ENCODE measurements at places on chromosomes 1 and 21.

- DNase-seq: no peak
These were observed 164.0 kb downstream of the NEK7 start for GRCh38 chr1:198320759-198321158.

- no peak for DNase-seq
These were observed 40.3 kb downstream of the GPATCH2 start for GRCh38 chr1:217590598-217590997.

- no peak for DNase-seq
These were observed 19.2 kb downstream of the CAPZB start for GRCh38 chr1:19466112-19466561.

DNA sequence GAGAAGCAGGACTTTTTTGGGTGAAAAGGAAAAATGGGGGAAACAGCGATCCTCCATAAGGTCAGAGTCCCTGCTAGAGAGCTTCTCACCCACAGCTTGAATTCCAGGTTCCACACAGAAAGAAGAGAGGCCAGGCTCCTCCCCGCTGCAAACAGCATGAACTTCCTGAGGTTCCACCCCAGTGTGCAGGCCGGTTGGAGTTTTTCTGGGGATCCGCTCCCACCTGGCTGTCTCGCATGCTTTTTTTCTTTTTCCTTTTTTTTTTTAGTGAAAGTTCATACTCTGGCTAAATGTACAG lies 595.1 kb upstream of the ZP4 start:
- no peak for DNase-seq

GRCh38 chr1:205351984-205352713 lies 4.6 kb downstream of the KLHDC8A start:
- DNase-seq: no peak

- DNase-seq: no peak
These were observed 479 bp downstream of the RGS16 start for GRCh38 chr1:182603646-182604174.

- peak; percentile 56 for DNase-seq
These were observed 10.8 kb downstream of the MINDY1 start for GRCh38 chr1:150995896-150996295.

GRCh38 chr1:165423136-165423535 lies 21.8 kb downstream of the RXRG start:
- DNase-seq: no peak

- DNase-seq: peak; percentile 37
These were observed 76.3 kb downstream of the ADARB1 start for GRCh38 chr21:45150638-45151131.

DNA sequence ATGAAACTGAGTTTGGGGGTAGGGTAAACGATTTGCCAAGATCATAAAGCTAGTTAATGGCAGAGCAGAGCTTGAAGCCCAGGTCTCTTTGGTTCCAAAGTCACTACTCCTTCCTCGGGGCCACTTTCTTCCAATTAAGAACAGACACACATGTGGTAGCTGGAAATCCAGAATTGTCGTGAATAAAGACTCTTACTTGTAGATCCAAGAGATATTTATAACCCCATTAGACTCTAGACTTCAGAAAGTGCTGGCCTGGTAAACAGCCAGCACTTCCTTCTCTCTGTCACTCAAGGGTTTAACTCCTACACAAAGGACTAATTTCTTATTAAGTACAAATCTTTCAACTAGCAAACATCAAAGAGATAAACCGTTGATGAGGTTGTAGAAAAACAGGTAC lies 2.7 kb downstream of the FAM163A start:
- no peak for DNase-seq

- no peak for DNase-seq
These were observed 112.5 kb upstream of the KCNK2 start for GRCh38 chr1:214970016-214970415.

- DNase-seq: peak; percentile 61
These were observed 618 bp downstream of the HNRNPR start for GRCh38 chr1:23343221-23344110.

- no peak for DNase-seq
These were observed 49.4 kb downstream of the ILDR2 start for GRCh38 chr1:166925810-166926478.

DNA sequence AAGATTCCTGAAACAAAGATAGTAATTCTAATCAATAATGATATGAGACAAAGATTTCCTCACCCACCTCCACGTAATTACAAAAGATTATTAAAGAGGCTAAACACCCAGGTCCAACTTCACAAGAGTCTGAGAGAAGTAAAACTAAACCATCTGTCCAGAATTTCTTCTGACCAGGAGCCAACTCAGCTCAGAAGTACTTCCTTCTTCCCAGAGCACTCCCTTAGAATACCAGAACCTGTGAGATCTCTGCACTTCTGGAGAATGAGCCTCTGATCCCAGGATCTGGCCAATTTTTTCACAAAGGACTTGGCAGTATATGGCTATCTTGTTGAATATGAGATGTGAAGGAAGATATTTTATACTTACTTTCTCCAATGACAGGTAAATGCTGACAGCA lies 120.6 kb upstream of the PALMD start:
- DNase-seq: no peak

- peak; percentile 52 for DNase-seq
These were observed 1.8 kb downstream of the ARPC5 start for GRCh38 chr1:183633676-183634343.

- no peak for DNase-seq
These were observed 4.9 kb downstream of the CROCC start for GRCh38 chr1:16926491-16927073.

GRCh38 chr1:221698579-221699349 lies 43.1 kb downstream of the DUSP10 start:
- no peak for DNase-seq

GRCh38 chr1:94608142-94608851 lies 66.7 kb upstream of the F3 start:
- no peak for DNase-seq

GRCh38 chr1:195516036-195516435 lies 1092.2 kb downstream of the KCNT2 start:
- DNase-seq: no peak

DNA sequence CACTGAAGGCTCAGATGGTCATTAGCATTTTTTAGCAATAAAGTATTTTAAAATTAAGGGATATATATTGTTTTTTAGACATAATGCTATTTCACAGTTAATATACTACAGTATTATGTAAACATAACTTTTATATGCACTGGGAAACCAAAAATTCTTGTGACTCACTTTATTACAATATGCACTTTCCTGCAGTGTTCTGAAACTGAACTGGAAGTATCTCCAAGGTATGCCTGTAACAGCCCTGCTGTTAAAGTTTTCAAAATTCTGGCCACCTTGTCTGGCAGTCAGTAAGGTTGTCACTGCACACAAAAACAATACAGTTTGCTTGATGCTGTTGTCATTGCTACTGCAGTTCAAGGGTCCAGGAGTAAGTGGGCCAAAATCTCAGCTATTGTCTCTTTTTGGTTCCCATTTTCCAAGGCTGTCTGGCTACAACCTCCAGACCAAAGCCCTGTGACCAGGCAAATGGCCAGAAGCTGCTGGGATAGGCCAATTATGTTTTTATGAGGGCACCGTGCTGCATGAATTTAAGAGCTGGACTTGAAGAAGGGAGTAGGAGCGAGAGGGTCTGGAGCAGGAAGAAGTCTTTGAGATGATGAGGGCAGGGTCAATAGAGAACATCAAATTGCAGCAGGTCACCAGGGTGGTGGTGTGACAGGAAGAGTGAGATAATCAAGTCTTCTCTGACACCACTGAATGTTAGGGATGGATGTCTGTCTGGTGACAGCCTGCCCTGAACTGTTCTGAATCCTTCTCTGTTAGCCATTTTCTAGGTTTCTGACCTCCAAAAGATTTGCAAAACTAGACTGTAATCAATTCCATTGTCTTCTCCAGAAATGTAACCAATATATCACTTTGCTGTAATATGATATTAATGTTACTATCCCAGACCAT lies 82.3 kb upstream of the CACHD1 start:
- DNase-seq: no peak

- no peak for DNase-seq
These were observed 201.7 kb downstream of the TM2D1 start for GRCh38 chr1:61523229-61523628.

DNA sequence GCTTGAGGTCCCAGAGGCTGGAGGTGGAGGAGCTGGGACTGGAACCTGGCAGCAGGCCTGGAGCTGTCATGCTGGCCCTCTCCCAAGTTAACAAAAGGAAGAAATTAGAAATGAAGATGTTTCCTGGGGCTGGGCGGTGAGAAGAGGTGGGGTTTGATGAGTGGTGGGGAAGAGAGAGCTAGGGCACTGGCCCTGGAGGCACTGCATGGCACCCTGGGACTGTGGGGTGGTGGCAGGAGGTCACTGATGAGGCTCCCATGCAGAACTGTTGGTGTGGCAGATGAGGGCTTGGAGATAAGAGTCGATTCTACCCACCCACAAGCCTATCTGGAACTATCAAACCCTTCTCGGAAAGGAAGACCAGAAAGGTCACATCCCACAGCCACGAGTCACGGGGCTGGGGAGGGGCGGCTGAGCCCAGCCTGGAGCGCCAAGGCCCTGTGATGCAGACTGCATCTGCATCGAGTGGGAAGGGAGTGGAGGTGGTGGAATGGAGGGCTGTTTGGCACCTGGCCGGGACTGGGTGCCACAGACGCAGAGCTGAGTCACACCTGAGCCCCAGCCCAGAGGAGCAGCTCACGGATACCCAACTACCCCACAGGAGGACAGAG lies 29.4 kb downstream of the MRPL37 start:
- peak; percentile 66 for DNase-seq

DNA sequence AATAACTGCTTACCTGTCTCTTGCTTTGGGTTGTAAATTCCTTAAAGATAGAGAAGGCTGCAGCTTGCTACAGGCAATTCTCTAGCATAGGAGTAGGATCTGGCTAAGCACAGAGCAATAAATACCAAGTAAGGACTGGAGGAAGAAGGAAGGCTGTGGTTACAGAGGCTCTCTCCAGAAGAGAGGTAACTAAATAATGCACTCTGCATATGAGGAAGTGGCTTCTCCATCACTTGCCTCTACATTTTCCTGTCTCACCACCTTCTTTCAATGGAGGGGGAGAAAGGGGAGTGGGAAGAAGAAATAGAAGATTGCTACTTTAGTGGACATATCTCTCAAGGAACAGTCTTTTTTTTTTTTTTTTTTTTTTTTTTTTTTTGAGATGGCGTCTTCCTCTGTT lies 60.9 kb upstream of the LAX1 start:
- no peak for DNase-seq

DNA sequence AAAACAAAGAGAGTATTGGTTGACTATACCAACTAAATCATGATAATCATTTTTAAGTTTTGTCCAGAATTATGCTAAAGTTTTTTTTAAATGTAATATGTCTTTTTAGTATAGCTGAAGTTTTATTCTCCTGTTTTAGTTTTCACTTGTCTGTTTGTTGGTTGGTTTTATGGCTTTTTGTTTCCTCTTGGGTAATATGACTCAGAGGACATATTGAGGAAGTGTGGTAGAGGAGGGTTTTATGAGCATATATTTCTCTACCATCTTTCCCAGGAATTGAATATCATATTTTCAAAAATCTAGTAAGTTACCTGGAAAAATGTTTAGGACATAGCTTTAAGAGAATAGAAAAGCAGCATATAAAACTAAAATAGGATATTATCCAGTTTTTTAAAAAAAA lies 68.6 kb upstream of the MCOLN3 start:
- no peak for DNase-seq

DNA sequence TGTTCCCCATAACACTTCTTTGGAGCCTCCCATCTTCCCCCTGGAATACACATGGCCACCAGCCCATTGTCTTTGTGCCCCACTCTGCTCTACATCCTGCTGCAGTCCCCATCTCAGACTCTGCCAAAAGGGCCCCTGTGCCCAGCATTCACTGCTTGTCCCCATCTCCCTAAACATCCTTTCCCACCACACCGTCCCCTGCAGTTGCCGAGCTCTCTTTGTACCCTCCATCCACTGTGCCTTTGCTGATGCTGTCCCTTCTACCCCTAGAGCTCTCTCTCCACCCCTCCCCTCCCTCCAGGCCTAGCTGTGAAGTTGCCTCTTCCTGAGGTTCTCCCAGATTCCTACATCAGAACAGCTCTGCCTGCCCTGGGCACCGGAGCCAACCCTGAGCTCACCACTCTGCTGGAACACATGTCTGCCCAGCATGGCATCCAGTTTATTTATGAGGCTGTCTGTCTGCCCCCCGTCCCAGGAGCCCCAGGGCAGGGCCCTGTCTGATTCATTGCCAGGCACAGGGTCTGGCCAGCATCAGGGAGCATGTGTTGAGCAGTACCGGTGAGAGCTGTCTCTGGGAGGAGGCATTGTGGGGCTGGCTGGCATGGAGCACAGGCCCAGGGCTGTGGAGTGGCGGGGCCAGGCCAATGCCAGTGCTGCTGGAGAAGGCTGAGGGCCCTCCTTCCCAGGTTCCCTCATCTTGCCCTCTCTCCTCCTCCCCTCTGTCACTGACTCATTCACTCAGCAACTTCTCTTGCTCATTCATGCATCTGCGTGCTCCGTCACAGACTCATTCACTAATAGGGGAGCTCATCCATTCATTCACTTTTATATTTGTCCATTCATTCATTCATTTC lies 28.8 kb downstream of the EDN2 start:
- no peak for DNase-seq

DNA sequence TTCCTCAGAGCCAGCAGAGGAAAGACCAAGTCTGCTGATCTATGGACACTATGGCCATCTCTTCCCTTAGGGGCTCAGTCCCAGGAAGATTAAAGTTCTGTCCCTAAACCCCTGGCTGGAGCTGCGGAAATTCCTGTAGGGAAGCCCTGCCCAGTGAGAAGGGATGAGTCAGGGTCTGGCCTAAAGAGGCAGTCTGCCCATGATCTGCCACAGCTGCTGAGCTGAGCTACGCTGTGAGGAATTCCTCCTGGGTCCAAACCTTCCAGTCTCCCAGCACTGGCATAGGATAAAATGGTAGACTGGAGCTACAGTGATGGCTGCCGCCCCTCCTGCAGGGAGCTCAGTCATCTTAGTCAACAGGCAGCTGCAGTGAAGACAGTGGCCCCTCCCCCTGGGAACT lies 213.7 kb downstream of the BRINP2 start:
- DNase-seq: no peak

DNA sequence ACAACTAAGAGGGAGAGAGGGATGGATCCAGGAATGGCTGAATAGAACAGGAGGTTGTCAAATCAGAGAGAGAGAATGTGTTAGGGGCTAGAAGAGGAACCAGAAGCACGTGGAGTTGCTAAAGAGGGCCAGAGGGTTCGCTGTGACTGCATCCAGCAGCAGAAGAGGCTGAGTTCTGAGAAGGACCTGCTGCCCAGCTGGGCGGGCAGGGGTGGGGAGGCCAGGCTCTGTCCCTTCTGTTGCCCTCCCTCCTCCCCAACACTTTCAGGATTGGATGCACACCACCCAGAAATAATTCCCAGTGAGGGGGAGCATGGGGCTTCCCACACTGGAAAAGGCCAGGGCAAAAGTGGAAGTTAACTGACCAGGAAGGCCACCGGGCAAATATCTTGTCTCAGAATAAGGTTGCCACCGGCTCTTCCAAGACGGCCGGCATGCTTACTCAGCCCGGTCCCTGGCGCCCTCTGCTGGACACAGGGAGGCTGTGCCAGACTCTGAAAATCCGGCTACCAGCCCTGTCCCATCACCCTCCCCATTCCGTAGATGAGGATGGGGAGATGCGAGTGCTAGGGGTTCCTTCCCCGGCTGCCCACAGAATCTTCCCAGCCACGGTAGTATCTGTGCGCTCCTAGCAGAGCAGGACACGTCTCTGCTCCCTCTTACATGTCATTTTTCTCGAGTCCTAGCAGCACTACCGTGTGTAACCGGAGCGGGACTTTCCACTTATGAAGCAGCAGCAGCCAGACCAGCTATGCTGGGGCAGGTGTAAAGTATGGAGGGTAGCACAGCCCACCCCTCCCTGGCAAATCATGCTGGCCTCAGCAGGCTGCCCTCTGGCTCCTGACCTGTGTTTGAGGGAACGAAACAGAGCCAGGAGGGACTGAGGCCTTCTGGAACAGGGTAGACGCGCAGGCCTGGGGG lies 46.8 kb upstream of the A3GALT2 start:
- DNase-seq: peak; percentile 88

- DNase-seq: no peak
These were observed 107.1 kb downstream of the TAS1R2 start for GRCh38 chr1:18752409-18752808.

All from activated CD8-positive, alpha-beta memory T cell treated with anti-CD3 and anti-CD28 coated beads, Interleukin-2, amount 10 ng/mL, durations not matched to agents 7 days and 5 days (primary cell).